ENCODE measurements at places on chromosomes 6 and 20. TPM values are rescaled to one million over a fixed set of nuclear protein-coding genes. Genes with fewer than 3 reads are reported as not detected.

GRCh38 chr6:56916849-56917551 lies 37.9 kb upstream of the BEND6 start:
- H3K27ac ChIP-seq = no peak overlapping the region
- no peak overlapping the region for H3K4me3 ChIP-seq
- H3K4me1 ChIP-seq = no peaks in the 10 kb centered on the region
- no peak for DNase-seq
- H3K27me3 ChIP-seq = no peaks in the 10 kb centered on the region

DNA sequence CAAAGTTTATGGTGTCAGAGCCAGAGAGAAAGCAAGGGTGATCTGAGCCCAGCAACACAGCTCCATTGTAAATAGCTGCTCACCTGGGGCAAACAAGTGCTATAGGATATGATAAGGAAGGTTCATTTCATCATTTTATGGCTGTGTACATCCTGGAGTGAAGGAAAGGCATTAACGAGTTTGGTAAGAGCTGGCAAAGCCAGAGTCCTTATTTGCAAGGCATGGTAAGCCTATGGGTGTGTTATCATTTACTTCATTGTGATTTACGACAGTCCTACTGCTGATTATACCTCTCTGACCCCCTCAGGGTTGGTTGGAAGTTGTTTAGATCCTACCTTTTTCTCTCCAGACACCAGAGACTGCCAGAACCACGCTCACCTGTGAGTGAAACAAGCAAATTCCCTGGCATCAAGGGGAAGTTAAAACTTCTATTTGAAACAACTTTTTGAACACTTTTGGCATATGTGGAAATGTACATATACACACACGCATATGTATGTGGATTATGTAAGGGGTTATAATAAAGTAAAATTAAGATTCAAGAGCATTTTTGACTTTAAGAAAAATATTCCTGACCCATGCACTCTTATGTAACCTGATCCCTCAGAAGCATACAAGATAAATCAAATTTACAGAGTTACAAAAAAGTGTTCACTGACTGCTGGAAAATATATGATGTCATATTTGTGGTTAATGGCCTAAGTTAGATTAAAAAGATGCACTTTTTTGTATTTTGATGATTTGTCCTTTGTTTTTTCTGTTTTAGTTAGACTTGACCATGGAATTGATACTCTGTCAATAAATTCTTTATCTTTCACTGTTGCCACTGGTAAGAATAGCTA lies 40.4 kb upstream of the EDN1 start:
- no peaks in the 10 kb centered on the region for H3K36me3 ChIP-seq
- H3K27ac ChIP-seq = no peak overlapping the region
- peaks cover 12% of the 10 kb centered on the region for H3K4me1 ChIP-seq
- H3K27me3 ChIP-seq = no peaks in the 10 kb centered on the region
- no peak for DNase-seq

- no peaks in the 10 kb centered on the region for H3K36me3 ChIP-seq
- peaks cover 5% of the 10 kb centered on the region for H3K4me1 ChIP-seq
- DNase-seq = no peak
- no peak overlapping the region for H3K4me3 ChIP-seq
Measured at GRCh38 chr20:17885544-17885943, 83.0 kb downstream of the SNX5 start.

- no peak overlapping the region for H3K4me3 ChIP-seq
- peak; percentile 67 for DNase-seq
- no peaks in the 10 kb centered on the region for H3K27me3 ChIP-seq
- H3K27ac ChIP-seq = peak overlapping the region; percentile 33
- H3K4me1 ChIP-seq = peaks cover 37% of the 10 kb centered on the region
Measured at GRCh38 chr6:37236921-37237320, 20.7 kb upstream of the TBC1D22B start.

The NNAT gene
- total RNA-seq = 10.7 TPM

DNA sequence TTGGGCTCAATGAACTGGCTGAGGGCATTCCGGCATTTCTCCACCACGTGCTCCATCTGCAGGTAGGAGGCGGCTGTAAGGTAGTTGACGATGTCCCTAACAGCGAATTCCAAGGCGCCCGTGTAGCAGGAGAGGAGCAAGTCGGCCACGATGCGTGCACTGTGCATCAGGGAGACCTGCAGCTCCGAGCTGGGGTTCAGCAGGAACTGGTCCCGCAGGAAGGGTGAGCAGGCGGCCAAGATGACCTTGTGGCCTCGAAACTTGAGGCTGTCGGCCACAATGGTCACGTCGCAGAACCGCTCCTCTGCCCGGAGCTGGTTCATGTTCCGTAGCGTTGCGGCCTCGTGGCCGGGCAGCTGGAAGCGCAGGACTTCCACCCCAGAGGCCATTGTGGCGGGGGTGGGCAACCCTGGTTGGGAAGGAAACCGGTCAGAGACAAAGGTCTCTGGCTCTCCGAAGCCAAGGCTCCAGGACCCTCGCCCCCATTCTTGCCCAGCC lies 920 bp downstream of the ZBTB12 start:
- peaks cover 12% of the 10 kb centered on the region for H3K4me1 ChIP-seq
- H3K36me3 ChIP-seq = no peaks in the 10 kb centered on the region
- H3K27ac ChIP-seq = no peak overlapping the region
